ENCODE measurements at places on chromosomes 3 and 15. TPM values are rescaled to one million over a fixed set of nuclear protein-coding genes. Genes with fewer than 3 reads are reported as not detected.

The LRRC3B gene
- total RNA-seq = not detected

The ECE2 gene
- not detected for total RNA-seq

The ARRDC4 gene
- total RNA-seq = 0.09 TPM

The GNAT1 gene
- total RNA-seq = not detected

The SMAD3 gene
- 87.1 TPM for total RNA-seq

The CCR9 gene
- 3.2 TPM for total RNA-seq

The FANCD2 gene
- 109 TPM for total RNA-seq

Measured in activated CD8-positive, alpha-beta memory T cell treated with anti-CD3 and anti-CD28 coated beads, Interleukin-2, amount 10 ng/mL, durations not matched to agents 7 days and 5 days (primary cell).